Osteoblast (primary cell): ENCODE measurements at places on chromosomes 4 and X.

DNA sequence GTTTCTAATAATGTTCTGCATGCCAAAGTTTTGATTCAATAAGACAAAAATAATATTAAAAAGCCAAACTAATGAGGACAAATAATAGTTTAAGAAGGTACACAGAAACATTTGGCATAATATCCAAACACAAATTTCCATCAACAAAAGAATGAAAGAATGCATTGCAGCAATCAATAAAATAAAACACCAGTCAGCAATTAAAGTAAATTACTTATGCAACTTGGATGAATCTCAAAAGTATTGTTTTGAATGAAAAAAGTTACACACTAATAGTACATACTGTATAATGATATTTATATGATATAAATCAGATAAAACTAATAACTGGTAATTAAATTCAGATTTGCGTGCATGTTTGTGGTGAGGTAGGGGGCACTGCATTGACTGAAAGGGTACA, 285.5 kb upstream of the PCDH10 start:
- DNase-seq, result no peak

DNA sequence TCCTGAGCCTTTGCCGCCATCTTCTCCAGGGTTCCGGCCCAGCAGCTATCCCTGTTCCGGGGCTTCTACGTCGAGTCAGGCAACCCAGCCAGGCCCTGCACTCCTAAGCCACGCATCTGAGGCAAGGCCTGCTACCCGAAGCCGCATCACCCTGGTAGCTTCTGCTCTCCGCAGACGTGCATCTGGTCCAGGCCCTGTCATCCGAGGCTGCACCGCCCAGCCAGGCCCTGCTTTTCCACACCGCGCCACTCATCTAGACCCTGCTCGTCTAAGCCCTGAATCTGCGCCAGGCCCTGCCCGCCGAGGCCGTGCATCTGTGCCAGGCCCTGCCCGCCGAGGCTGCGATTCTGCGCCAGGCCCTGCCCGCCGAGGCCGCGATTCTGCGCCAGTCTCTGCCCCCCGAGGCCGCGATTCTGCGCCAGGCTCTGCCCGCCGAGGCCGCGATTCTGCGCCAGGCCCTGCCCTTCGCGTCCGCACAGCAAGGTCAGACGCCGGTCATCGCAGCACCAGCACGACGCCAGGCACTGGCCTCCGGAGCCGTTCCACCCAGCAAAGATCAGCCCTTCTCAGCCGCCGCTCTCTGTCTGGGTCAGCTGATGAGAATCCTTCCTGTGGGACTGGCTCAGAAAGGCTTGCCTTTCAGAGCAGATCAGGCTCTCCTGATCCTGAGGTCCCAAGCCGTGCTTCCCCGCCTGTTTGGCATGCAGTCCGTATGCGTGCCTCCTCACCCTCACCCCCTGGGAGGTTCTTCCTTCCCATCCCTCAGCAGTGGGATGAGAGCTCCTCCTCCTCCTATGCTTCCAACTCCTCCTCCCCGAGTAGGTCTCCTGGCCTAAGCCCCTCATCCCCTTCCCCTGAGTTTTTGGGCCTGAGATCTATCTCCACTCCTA, 75.1 kb downstream of the NUDT10 start:
- DNase-seq, result peak; percentile 30

GRCh38 chrX:11591723-11592346, 73.9 kb downstream of the ARHGAP6 start:
- no peak for DNase-seq

- DNase-seq, result peak; percentile 75
These were observed 24.6 kb upstream of the SORCS2 start for GRCh38 chr4:7167706-7168105.

GRCh38 chr4:48665555-48666186, 114.4 kb downstream of the FRYL start:
- no peak for DNase-seq

DNA sequence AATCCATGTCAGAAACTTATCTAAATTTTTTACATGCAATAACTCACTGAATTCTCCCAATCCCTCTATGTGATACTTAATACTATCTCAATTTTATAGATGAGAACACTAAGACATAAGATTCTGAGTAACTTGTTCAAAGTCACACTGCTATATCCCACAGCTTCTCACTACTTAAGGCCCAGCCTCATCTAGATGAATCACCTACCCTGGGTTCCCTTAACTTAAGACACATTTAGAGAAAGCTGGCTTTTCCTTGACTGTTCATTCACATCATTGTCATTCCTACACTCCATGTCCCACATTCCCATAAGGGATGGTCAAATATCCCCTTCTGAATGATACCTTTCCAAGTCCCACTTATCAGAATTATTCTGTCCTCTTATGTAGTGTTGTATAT, 21.0 kb downstream of the TNIP3 start:
- no peak for DNase-seq

DNA sequence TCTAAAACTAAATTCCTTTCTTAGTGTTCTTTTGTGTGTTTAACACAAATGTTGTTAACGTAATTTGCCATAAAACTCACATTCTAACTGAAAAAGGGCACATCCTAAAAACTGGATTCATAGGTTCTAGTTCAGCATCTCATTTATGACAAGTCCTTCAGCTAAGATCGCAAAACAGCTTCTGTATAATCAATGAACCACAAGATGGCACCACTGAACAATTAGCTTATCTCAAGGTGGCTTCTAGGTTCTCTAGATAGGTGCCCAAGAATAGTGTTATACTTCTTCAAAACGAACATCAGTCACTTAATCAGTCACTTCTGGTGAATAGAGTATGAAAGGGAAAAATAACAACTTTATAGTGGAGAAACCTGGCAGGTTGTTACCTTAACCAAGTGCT, 54.3 kb downstream of the NRK start:
- DNase-seq, result no peak

DNA sequence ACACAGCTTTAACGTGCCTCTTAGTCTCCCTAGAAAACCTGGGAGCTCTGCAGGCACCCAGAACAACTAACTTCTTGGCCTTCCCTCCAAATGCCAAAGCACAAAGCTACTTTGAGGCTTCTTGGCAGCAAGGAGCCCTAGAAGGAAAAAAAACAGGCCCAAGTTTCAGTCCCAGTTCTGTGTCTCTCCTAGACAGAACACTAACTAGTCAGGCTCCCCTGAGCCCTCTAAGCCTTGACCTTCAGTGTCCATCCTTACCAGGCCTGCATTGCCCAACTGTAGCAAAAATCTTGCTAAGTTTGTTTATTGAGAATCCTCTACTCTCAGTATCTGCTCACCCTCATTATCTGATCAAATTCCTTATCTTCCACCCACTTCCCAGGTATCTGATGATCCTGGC, 79.2 kb downstream of the PAPSS1 start:
- DNase-seq, result no peak

DNA sequence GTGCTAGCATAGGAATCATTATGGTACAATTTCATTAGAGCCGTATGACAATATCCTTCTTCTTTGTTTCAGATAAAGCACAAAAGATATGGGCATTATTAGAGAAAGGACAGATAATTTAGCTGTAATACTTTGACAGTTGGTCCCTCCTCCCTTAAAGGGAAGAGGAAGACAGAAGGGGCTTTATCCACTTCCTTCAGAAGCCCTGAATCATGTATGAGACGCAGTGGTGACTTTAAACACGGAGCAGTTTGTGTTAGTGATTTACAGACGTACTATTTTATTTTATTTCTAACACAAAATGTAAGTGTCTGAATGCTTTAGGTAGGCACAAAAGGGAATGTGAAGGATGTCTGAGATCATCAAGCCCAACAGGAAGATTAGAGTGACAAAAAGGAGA, 467.7 kb downstream of the IL15 start:
- no peak for DNase-seq

DNA sequence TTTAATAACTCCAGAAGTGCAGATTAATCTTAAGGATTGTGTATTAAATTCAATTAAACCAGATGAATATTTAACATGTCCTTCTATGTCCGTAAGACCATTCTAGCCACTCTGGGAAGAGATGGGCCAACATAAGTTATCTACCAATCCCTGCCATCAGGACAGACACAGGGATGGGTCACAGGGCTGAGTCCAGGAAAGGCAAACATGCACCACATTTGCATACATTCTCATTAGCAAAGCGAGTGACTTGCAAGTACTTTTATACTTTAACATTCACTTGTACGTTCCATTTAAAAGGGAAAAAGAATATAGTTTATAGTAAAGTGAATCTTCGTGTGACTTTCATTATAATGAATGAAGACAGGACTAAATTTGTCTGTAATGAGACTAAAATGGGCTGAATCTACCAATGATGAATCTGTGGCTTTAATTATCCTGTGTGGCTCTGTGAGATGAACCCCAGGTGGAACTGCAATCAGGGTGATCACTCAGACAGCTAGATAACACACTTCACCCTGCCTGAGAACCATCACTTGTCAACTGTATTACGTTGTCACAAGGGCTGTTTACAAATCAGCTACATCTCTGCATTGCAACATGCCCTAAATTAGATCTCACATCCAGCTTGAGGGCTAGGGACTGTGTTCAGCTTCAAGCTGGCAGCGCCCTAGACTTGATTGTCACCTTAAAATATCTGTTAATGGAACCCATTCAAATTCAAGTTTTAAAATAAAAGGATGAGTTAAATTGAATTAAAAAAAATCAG, 77.2 kb downstream of the SH3KBP1 start:
- DNase-seq, result no peak

GRCh38 chrX:69317721-69318120, 152.5 kb upstream of the PJA1 start:
- no peak for DNase-seq

DNA sequence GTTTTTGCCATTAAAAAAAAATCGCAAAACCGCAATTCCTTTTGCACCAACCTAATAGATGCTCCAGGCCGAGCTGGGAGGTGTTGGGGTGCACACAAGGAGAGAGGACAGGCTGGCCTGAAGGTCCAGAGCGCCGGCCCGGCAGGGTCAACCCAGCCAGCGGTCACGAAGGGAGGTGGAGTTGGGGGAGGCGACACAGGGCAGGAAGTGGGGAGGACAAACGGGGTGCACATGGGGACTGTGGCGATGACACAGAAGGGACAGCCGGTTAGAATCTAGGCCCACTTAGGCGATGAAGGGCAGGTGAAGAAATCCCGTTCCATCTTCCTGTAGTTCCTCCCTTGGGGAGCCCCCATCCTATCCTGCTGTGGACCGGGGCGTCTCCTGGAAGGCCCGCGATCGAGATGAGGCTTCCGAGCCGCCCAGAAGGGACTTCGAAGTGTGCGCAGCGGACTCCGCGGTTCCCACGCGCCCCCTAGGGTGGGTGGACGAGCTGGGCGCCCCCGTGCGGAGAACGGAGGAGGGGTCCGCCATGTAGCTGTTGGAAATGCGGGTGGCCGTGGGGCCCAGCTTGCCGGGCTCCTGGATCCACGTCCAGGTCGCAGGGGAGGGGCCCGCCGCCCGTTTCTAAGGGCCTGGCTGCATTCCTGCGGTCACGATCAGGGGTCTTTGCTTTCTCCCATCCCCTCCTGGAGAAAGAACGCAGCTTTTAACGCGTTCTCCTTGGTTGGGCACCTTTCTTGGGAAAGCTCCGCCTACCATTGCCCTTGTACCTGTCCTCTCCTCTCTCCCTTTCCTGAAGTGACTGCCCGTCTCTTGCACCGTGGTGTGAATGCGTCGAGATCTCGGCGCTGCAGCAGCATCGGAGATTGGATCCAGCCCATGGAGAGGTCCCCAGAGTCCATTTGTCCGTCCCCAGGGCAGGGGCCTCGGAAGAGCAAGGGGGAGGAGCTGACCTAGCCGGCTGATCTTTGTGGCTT, 17.0 kb upstream of the HPF1 start:
- DNase-seq, result no peak

GRCh38 chrX:14819769-14820168, 53.1 kb downstream of the FANCB start:
- DNase-seq, result no peak

DNA sequence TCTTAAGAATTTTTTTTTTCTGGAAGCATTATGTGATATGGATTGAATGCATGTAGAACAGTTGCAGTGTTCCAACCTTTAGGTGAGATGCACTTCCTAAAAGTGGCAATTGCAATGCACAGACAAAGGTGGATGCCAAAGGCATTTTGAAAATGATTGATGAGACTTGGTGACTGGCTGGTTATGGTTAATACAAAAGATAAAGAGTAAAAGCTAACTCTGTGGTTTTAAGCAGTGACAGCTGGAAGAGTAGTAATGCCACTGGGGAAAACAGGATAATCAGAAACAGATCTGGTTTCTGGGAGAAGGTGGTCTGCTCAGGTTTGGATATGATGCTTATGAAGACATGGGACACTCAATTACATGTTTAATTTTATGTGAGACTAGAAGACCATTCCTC, 345.6 kb downstream of the RPA4 start:
- no peak for DNase-seq

- DNase-seq, result no peak
These were observed 27.8 kb upstream of the PSAPL1 start for GRCh38 chr4:7462509-7462971.

GRCh38 chrX:79366873-79367749, at the start of gene ITM2A:
Gene ITM2A, minus strand, starts transcription at chrX:79367334. Its CDS starts 119 bp downstream, at chrX:79367215.
- no peak for DNase-seq

DNA sequence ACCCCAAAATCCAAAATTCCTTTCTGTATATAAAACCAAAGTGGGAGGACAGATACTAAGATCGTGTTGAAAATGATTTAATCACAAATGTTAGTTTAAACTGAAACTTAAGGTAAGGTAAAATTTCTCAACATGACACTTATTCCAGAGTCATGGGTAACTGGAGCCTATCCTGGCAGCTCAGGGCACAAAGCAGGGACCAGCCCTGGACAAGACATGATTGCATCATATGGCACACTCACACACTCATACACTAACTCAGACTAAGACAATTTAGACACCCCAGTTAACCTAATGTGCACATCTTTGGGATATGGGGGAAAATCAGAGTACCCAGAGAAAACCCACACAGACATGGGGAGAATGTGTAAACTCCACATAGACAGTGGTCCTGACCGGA, 244.1 kb upstream of the TEX13A start:
- DNase-seq, result no peak

DNA sequence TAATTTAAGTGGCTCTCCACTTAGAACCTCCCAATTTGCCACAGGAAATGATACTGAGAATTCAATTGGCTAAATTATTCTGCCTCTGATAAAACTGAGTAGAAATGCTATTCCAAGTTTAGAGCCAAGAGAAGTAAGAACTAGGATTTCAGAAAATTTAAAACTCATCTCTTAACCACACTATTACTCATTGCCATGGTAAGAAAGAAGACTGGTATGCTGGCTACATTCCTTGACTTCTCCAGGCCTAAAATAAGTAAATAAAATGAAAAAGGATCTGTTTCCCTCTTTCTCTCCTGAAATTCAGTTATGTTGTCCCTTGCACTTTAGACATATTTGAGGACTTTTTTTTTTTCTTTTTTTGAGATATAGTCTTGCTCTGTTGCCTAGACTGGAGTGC, 23.3 kb downstream of the ZNF280C start:
- peak; percentile 75 for DNase-seq

DNA sequence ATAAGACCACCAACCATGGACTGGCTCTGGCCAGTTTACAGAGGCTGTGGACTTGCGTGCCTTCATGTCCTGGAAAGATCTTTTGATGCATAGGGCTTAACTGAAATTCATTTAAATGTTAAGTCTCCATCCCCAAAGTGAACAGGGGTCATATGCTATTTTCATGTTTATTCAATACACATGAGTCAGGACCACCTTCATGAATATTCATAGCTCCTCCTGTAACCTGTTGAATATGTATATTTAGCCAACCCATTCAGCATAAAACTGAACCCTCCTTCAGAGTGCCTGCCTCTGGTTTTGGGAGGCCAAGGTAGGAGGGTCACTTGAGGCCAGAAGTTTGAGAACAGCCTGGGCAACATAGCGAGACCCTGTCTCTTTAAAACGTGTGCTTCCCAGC, 7.1 kb downstream of the CTPS2 start:
- DNase-seq, result no peak

GRCh38 chrX:43313035-43313434, 343.1 kb upstream of the MAOA start:
- DNase-seq, result no peak
